Right cardiac atrium (tissue), 5 donors: ENCODE measurements at places on chromosomes 12 and 14.

DNA sequence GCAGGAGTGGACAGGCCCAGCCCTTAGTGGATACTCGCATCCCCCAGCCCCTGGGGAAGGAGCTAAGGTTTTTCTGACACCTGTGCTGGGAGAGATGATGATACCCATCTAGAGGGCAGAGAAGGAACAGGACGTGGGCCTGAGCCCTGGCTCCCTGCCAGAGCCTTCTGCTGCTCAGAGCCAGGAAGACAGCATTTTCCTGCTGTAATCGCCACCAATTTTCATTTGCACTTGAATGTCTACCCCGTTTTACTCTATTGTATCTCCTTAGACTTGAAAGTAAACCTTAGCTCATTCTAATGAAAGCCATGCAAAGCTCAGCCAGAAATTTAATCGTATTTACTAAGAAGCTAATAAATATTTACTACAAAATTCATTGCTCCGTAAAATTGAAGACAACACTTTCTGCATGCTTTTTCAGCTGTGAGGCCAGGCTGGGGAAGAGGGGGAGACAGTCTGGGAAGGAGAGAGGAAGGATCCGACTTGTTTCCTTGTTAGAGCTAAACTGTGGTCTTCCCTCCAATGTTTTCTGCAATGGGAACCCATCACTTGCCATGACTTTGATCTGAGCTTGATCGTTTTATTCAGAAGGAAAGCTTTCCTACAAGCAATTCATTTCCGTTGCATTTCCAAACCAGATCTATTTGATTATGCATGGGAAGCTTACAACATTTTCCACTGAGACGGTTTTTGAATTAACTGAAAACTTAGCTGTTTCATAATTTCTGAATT, 17.6 kb upstream of the TRAF3 start:
- no peak for DNase-seq

DNA sequence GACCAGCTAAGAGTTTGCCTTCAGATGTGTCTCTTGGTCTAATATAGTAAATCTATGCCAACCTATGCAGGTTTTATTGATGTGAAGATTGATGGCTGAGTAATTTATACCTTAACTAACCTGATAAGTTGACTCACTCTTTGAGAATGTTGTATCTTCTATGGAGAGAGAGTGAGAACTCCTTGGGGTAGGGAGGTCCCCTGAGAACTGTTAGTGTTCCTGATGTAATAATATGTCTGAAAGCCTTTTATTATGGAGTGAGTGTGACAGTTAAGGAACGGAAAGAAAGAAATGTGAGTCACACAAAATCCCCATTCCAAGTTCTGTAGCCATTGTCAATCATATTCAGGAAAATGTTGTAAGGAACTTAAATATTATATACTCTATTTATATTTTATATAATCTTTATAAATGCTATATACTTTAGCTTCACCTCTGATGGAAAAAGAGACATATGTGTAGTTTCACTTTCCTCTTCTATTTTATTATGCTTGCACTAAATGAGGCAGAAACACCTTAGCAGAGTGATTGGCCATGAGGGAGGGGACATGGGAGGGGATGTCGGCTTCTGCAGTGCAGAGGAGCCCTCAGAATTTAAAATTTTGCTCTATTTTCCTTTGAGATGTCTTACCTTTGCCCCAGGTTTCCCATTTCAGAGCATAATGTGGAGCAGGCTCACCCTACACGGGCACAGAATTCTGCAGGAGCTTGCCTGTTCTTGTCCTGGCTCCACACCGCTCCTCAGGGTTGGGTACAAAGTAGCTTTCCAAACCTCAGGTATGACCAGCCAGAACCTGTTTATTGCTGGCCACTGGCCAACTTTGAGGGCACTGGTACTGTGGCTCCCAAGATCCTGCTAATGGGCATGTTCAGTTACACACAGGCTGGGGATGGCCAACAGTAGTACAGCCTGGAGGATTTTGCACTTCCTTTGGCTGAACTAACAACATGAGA, 57.7 kb downstream of the ARF6 start:
- DNase-seq, result no peak

DNA sequence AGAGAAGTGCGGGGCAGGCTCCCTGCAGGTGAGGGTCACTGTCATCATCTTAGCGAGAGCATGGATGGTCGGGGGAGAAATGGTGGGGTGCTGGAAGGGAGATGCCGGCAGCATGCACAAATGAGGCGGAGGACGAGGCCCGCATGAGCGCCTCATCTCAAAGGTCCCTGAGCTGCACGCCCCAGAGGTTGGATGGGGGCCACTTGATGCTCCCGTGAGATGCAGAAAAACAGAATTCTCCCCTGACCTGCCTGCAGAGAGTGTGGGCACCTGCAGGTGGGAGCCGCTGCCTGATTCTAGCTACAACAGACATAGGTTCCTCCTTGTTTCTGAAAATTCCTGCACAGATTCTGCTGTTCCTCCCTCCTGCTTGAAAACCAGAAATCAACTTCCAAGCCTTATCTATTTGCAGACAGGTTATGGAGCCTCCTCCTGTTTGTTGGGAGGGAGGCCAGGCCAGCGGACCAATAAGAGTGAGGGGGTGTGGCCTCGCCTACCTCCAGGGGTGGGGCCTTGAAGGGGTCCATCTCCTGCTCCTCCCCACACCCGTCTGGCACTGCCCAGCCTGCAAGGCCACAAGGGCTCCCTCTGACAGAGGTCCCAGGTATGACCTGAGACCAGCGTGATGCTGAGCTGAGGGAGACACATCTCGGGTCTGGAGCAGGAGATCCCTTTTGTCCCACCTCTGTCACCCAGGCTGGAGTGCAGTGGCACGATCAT, 67.2 kb downstream of the KDM2B start:
- DNase-seq, result no peak

DNA sequence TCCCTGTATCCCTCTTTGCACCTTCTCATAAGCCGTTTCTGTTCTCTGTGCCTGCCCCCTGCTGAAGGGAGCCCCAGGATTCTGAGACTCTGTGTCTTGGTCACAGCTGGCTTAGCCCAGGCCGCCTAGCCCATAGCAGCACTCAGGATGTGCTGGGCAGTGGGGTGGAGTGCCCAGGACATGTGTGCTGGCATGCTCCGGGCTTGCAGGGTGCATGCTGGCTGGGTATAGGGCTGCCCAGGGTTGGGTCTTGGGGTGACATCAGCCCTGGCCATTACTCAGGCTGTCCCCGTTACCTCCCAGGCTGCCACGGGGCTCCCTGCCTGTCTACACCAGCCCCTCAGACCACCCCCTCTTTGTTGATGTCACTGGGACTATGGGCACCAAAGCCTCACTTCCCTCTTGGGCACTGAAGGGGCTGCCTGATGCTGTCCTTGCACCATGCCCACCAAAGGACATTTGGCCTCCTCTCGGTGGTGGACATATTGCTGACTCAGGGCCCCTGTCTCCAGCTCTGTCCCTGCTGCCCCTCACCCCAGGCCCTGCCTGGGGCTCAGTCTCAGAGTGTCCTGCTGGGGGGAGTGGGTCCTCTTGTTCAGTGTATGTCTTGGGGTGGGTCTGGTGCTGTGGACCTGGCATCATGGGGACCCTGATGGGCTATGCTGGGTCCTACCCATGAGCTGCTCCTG, 2.4 kb downstream of the CEP170B start:
- DNase-seq, result peak; percentile 29

GRCh38 chr12:96828169-96828789, 78.8 kb upstream of the NEDD1 start:
- no peak for DNase-seq

- DNase-seq, result peak; percentile 16
Observed at GRCh38 chr12:29241821-29242591, 92.9 kb downstream of the FAR2 start.

DNA sequence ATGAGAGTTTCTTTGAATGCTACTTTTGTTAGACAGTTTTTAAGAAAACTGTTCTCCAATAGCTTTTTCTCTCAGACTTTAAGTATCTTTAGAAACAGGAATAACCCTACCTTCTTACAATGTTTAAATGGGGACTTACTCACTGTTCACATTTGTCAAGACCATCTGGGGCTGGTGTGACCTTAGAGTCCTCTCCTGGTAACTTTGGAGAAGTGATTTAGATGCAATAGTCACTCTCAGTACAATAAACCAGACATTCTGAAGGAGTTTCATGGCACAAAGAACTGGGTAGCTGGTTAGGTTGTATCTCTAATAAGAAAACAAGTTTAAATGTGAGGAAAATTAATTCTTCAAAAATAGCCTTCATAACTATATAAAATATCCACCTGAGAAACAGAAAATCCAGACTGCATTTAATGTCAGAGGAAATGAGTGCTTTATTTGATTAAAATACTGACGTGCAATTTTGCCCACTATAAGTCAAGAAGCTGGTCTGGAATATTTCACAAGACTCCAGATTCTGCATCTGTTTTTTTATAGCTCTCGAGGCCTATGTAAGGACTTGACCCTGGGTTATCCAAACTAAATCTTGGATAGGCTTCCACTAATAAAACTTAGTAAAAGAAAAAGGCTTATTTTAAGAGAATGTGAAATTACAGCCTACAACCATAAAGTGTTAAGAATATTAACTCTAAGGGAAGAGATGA, 108.7 kb downstream of the PTGER2 start:
- no peak for DNase-seq

DNA sequence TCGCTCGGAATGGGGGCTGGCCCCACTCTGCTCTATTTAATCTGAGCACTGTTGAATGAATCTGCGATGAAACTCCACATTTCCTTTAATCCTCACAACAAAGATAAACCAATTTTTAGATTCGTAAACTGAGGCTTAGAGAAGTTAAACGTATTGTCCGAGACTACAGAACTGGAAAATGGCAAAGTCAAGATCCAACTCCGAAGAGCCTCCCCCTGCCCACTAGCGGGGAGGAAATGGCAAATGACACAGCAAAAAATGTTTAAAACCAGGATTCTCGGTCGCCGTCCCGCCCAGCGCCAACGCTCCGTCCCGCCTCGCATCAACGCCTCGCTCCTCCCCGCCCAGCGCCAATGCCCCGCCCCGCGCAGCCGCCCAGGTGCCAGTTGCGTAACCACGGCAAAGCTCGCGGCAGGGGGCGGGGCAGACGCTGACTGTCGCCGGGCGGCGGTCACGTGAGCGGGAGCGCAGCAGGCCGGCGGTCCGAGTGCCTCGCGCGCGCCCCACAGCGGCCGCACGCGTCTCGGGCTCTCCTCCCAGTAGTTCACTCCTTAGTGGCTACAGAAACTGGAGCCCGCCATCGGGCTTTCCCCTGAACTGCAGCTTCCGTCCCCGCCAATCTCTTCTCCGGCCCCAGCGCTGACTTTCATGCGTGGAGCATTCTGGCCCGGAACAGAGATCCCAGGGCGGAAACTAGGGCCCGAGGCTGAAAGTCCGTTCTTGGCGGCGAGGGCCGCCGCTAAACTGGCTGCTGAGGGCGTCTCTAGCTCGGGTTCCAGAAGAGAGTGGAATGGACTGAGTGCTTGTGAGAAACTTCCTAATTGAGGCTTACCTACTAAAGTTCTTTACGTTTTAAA, 13.6 kb upstream of the LRRC23 start:
- peak; percentile 100 for DNase-seq

- no peak for DNase-seq
Observed at GRCh38 chr12:49304161-49304560, 9.2 kb downstream of the PRPH start.

DNA sequence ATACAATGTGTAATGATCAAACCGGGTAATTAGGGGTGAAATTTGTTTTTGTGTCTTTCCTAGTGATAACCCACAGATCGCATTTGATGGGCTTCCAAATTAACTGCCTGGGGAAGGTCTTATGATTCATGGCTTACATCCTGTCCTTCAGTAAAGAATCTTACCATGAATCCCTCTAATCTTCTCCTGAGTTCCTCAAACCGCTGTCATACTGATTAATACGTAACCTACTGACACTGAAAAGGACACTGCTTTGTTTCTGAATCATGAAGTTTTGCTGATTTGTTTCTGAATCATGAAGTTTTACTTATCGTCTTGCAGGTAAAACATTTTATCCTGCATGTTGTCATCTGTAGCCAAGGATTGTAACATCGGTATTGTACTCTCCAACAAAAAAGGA, 52.0 kb upstream of the CRY1 start:
- DNase-seq, result no peak

GRCh38 chr12:15789220-15790171, at the start of gene EPS8:
TSS of gene EPS8 (minus strand) at chr12:15789388. CDS start at chr12:15682951, 106,437 bp downstream.
- peak; percentile 97 for DNase-seq
